Aorta (tissue), 5 donors: ENCODE measurements at places on chromosomes 6 and 20. TPM values are rescaled to one million over a fixed set of nuclear protein-coding genes. Genes with fewer than 3 reads are reported as not detected.

- no peak for DNase-seq
These were observed 179.5 kb upstream of the CITED2 start for GRCh38 chr6:139553916-139554315.

- DNase-seq: no peak
These were observed 30.6 kb downstream of the ZNF311 start for GRCh38 chr6:28974505-28974904.

GRCh38 chr6:45758787-45759471, 256.7 kb downstream of the CLIC5 start:
- DNase-seq: no peak

GRCh38 chr6:111471533-111471932, 11.5 kb downstream of the REV3L start:
- no peak for DNase-seq

DNA sequence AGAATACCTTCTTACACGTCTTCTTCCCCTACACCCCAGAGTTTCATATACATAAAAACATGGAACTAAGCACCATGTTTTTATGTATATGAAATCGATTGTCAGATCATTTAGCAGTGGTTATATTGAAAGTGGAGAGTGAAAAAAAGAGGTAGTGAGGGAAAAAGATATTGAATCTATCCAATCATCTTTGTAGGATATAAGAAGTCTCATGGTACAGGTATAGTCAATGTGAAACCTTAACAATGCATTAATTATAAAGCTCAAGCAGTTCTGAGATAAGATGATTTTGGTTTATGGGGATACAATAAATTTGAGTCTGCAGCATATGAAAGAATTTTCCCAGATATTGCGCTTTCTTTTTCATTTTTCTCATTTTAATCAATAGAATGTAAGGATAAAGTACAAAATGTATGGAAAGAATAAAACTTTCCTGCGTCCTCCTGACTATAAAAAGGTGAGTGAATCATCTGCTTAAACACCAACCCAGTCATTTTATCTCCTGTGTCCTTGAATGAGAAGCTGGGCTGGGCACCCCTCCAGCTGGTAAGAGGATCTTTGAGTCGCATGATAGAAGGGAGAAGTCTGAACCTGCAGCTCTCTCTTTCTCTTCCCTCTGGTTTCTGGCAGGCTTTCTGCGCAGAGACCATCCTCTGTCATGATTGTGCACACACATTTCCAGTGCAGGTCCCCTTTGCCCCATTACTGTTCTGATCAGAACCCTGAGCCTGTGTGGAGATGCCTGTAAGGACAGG, 28.1 kb upstream of the AKIRIN2 start:
- peak; percentile 73 for DNase-seq

GRCh38 chr6:118649918-118650581, 1.3 kb downstream of the CEP85L start:
- DNase-seq: no peak

The BTBD9 gene
- 1.5 TPM for polyA plus RNA-seq

The SYTL3 gene
- 0.64 TPM for polyA plus RNA-seq

The DACT2 gene
- polyA plus RNA-seq: 0.10 TPM
